ENCODE measurements at places on chromosomes 5 and 9.

DNA sequence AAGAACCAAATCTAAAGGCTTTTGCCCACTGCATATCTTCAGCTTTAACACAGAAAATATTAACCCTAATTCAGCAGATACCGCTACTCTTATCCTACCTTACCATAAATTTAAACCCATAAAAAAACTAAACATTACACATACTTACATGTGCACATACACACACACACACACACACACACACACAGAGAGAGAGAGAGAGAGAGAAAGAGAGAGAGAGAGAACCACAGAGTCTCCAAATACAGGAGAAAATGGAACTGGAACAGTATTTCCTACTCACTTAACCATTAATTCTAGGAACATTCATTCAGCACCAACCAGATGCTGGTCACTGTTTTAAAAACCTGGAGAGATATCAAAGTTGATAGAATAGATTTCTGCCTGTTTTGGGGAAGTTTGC is 53.7 kb downstream of the EFNA5 start:
- DNase-seq = no peak

DNA sequence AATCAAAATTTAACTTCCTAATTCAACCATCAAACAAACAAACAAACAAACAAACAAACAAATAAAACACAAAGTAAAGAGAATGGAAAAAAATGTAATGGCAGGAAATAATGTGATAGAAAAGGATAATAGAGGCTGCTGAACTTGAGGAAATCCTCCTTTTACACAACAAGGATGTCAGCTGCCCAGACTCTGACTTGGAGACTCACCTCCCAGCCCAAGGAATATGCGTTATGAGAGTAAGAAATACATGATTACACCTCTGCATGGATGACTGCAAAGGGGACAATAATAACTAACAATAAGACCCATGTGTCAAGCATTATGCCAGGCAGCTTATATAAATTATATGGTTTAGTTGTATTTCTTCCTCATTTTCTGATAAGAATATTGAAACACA is 46.6 kb upstream of the JAK2 start:
- no peak for DNase-seq

GRCh38 chr9:99259231-99259918 is 37.3 kb downstream of the SEC61B start:
- DNase-seq = no peak

GRCh38 chr5:122434205-122434970 is 122.4 kb downstream of the SNCAIP start:
- DNase-seq = no peak

DNA sequence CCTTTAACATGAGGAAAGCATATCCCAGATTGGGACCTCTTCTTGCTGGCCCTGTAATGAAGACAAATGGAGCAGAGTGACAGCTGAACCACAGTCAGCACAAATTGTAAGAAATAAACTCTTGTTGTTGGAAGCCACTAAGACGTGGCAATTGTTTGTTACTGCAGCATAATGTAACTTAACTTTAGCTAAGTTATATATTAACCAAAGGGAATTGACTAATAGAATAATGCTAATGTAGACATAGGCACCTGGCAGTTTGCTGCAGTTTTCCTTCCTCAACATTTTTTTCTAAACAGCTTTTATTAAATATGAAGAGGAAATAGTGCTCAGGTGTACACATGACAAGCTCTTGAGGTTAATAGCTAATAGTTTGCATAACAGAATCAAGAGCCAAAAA is 300.7 kb upstream of the SLC30A5 start:
- DNase-seq = no peak

GRCh38 chr5:172339264-172340180 is 56.0 kb upstream of the UBTD2 start:
- no peak for DNase-seq

DNA sequence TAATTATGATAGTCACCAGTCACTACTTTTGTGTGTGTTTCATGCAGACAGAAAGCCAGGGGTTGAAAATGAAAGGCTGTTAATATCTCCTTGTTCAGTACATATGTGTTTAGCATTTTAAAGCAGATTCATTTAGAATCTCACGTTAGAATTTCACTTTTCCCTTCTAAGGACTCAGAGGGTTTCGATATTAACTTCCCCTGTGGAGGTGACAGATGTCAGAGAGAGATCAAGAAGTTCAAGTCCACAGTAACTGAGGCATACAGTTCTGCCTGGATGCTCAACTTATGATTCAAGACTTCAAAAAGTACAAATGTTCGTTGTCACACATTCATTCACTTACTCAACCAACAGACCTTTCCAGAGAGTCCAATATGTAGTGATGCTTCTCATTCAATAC is 251.1 kb downstream of the EBF1 start:
- DNase-seq = no peak

DNA sequence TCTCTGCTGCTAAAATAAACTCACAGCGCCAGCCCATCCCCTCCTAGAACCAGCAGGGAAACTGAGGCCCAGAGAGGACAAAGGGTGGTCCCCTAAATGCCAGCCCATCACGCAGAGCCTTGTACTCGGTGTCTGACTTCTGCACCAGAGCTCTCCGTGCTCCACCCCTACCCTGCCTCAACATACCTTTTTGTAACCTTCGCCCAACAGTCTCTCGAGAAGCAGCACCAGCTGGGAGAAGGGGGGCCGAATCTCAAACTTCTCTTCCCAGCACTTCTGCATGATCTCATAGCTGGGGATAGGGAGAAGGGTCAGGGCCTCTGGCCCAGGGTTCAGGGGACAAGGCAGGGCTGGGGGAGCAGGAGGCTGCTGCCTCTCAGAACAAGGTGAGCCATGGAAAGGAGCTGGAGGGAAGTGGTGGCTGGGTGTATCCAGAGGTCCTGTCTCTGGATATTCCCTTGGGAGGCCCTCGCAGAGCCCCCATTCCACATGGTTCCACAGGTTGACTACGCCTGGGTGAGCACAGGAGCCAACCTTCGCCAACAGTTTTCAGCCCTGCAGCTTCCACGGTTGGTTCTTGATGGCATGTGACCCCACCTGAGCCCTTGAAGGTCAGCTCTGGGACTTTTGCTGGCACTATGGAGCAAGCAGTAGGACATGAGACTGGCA is 32.3 kb upstream of the CSF1R start:
- DNase-seq = no peak

Measured in activated CD4-positive, alpha-beta T cell treated with anti-CD3 and anti-CD28 coated beads for 24 hours (primary cell).